H4 (cell line): ENCODE measurements at places on chromosomes 1 and 21. TPM values are rescaled to one million over a fixed set of nuclear protein-coding genes. Genes with fewer than 3 reads are reported as not detected.

RRP1B gene
- 16.2 and 21.7 TPM in 2 replicates for total RNA-seq

DNA sequence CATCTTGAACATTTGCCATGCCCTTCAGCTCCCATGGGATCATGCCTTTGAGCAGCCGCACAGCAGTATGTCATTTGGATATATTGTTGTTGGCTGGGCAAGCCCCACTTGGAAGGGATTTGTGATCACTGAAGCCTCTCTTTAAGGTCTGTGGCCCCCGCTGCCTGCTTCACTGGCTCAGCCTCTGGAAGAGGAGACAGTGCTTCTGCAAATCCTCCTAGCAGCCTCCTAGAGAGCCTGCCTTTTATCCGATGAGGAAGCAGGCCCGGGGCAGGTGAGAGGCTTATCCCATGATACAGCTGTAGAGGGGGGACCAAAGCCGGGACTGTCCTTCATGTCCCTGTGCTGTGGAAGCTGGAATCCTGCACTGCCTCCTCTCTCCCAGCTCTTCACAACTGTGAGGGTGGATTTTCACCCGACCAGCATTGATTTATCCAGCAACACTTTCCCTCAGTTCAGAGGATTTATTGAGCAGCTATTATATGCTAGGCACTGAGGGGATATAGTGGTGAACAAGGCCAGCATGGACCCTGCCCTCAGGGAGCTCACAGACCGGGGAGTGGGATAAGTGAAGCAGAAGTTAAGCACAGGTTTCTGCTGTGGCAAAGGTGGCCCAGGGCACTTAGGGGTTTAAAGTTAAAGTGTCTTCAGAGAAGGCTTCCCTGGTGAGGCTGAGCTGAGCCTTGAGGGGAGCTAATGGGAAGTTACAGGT is 3.9 kb downstream of the TMEM61 start:
- DNase-seq, result no peak

DNA sequence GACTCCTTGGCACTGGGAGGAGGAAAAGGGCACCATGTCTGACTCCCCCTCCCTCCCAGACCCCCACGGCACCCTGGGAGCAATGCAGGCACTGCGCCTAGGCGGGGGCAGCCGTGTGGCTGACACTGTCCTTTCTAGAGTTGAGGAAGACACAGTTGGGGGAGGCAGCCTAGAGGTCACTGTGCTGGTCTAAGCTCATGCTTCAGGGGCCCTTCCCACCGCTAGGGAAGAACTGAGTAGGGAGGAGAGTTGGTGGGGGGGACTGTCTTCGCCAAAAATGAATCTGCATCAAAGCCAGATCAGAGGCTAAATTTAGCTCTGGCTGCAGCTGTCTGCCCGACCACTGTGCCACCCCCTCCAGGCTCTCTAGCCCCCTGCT is 3.4 kb downstream of the SEMA6C start:
- DNase-seq, result no peak

GRCh38 chr1:15799004-15799867 is 8.2 kb downstream of the UQCRHL start:
- peak; percentile 93 for DNase-seq
